Vagina (tissue), 2 donors: ENCODE measurements at places on chromosomes 5 and 9.

- no peak for DNase-seq
Measured at GRCh38 chr9:13484186-13484585, 204.7 kb upstream of the MPDZ start.

DNA sequence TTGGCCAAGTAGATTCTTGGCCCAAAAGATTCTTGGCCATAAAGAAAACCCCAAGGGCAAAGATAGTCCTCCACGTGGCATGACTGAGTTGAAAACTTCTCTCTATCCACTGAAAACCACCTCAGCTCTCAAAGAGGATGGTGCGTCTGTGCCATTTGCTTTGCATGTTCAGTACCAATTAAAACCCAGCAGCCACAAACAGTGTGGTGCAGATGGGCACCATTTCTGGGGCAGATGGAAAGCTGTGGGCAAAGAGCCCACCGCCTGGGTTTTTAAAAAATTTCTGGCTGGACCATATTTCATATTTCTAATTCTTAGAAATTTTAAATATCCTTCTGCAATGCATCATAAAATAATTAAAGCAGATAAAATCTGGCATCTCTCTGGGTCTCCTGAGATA lies 84.5 kb upstream of the PUM3 start:
- no peak for DNase-seq

DNA sequence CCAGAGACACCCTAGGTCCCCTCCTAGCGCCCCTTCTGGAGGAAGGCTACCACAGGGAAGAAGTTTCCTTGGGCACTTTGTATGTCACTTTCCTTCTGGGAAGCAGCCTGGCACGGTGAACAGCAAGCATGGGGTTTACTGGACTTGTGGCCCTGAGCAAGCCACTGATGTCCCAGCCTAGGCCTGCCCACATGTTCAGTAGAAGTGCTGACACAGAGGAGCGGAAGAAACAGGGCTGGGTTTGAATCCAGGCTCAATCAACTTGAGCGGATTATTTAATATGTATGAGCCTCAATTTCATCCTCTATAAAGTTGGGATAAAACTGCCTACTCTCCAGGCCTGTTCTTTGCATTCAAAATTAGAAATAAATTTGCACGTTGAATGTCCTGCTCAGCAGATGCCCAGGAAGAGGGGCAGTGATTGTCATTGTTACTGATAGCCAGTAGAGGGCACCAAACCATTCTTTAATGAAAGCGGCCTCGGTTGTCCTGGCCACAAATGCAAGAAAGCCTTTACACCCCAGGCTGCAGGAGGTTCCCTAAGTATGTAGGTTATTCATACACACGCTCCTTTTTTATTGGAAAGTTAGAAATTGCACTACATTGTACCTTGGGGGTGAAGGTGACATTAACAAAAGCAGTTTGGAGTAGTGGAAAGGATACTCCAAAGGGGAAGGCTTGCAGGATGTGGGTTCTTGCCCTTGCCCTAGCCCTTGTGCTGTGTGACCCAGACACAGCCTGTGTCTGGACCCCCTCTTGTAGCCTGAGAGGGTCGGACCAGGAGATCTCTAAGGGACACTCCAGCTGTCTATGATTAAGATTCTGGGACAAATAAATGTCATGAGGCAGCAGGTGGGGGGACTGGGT lies 13.4 kb upstream of the XPA start:
- no peak for DNase-seq

DNA sequence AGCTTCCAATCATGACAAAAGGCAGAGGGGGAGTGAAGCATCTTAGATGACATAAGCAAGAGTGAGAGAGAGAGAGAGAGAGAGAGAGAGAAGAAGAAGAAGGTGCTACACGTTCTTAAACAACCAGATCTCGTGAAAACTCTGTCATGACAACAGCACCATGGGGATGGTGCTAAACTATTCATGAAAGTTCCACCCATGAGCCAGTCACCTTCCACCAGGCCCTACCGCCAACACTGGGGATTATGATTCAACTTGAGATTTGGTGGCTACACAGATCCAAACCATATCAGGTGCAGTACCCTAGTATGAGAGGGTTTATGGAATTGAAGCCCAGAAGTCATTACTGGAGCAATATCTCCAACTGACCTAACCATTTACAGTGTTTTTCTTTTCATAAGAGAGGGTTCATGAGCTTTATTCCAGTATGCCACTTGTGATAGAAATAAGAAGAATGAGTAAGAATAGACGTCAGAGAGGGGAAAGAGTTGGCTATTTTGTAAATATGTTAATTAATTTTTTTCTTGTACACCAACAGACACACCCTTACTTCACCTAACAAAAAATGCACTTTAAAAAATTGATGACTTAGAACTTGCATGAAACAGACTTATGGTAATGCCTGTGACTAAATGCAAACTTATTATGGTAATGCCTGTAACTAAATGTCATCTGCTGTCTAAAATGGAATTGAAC lies 680.4 kb upstream of the ITGA1 start:
- DNase-seq: no peak

- DNase-seq: no peak
Measured at GRCh38 chr5:172466062-172466461, 11.7 kb upstream of the SH3PXD2B start.

- DNase-seq: peak; percentile 44
Measured at GRCh38 chr5:2017540-2018389, 135.0 kb upstream of the IRX4 start.

DNA sequence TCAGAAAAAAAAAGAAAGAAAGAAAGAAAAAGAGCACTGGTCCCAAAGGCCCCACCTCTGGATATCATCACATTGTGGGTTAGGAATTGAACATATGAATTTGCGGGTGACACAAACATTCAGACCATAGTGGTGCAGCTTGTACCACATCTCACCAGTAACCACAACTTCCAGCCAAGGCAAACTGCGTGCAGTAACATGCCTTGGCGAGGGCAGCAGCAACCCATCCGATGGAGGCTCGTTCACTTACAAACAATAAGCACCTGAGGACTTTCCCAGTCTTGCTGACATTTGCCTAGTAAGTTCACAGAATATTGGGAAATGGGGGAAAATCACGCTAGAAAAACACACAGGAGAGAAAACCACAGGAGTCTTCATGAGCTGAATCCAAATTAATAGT lies 508.1 kb downstream of the ZNF608 start:
- DNase-seq: no peak

DNA sequence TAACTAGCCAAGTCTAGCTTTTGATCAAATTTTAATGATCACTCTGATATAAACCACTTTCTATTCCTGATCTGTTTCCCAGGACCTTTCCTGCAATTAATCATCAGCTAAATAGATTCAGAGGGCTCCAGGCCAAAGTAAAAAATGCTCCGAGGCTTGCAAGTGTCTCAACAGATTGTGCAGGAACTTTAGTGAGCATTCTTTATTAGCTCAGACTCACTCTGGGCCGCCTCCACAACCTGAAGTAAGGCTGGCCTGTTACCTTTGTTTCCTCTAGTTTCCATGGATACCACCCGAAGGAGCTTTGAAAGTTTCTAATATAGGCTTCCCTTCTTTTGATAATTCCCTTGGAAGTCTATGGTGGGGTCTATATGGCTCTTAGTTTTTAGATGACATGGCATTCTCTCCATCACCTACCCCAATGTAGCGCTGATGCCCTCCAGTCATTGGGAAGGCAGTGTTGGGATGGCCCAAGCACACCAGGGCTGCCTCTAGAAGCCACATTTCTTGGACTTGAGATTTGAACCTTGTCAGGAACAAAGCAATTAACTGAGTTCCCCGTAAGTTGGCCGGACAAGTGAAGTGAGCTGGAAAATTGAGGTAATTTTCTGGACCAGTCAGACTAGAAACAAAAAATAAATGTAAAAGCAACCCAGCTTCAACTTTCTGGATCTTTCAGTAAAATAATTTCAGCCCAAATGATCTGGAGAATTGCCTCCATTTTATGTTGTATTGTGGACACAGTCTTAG lies 97.6 kb upstream of the LHFPL2 start:
- DNase-seq: no peak

DNA sequence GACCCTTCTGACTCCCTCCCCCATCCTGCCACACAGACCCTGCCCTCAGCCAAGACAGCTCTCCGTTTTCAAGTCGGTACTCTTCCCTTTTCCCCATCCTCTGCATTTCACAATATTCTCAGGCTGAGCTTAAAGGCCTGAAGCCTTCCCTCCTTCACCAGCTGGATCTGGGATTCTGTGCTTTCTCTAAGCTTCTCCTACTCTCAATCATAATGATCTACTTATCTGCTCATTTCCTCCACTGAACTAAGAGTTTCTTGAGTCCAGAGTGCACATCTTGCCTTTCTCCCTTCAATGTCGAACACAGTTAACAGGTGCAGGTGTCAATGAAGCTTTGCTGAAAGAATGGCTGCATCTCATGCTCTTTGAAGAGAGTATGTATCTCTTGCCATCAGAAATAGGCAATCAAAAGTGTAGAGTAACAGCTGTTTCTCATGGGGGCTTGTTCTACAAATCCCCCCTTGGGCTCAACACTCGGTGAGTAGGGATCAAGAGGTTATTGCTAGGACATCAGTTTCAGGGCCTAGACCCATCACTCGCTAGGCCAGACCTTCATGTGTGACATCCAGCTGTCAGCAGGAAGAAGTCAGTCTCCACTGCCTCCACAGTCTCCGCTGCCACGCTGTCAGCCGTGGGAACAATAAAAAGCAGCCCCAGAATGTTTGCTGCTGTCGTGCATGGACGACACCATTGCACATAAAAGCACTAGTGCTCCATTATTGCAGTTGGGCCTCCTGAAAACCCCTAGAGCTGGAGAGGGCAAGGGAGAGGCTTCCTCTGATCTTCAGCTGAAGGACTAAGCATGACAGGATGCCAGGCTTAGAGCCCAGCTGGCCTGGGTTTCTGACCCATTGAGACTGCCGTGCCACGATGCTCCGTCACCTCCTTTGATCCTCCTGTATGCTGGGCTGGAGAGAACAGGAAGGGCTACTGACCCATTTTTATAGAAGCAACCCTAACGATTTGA lies 23.7 kb downstream of the TRAF1 start:
- DNase-seq: no peak

GRCh38 chr9:106387965-106388364 lies 475.0 kb upstream of the ZNF462 start:
- no peak for DNase-seq

DNA sequence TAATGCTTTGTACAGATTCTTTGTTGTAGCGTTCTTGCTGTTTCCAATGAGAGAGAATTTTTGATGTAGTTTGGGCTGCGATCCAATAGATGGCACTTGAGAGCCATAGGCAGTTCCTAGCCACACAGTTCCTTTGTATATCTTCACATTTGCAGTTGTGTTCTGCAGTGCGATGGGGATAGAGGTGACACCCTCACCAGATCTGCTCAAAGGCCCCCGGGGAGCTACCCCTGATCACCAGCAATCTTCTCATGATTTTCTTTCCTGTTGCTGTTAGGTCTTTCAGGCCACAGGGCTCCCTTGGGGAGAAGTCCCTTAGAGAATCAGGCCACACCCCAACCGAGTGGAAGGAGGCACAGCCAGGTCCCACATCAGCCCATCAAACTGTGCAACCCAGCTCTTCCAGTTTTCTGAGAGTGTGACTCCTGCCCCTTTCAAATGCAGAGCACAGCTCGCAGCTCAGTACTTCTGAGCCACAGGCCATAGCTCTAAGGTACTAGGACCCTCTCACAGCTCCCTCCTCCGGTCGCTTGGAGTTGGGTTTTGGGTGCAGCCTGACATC lies 353.7 kb downstream of the SLCO4C1 start:
- DNase-seq: no peak

GRCh38 chr5:43416803-43417394 lies 4.7 kb upstream of the CCL28 start:
- no peak for DNase-seq

DNA sequence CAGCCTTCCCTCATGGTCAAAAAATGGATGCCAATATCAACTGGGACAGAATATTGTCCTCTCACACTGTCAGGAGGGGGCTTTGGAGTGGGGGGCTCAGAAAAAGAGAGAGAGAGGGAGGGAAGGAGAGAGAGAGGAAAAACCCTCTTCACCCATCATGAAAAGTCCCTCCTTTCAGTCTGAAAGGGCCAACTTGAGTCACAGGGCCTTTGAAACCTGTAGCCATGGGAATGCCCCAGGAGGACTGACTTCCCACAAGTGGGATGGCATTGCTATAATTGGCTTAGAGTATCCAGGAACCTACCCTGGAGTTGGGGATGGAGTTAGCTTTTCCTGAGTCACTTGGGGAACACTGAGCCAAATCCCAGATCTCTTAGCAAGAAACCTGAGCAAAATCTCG lies 41.2 kb downstream of the DNAJC21 start:
- no peak for DNase-seq

- DNase-seq: no peak
Measured at GRCh38 chr9:80871596-80871995, 817.8 kb downstream of the TLE1 start.

DNA sequence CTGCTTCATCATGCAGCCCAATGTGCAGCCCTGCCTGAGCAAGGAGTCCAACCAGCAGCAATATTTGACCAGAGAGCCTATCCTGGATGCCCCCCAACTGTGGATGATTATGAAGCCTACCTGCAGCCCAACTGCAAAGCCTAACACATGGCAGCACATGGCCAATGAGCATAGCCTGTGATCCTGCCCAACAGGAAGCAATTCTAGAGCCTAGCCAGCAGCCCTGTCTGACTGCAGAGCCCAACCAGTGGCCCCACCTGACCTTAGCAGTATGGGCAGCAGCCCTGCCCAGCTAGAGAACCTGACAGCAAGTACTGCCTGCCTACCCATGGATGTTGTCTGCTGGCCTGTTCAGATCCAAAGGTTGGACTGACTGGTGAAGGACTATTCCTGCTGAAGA lies 97.3 kb upstream of the SH3GL2 start:
- no peak for DNase-seq

DNA sequence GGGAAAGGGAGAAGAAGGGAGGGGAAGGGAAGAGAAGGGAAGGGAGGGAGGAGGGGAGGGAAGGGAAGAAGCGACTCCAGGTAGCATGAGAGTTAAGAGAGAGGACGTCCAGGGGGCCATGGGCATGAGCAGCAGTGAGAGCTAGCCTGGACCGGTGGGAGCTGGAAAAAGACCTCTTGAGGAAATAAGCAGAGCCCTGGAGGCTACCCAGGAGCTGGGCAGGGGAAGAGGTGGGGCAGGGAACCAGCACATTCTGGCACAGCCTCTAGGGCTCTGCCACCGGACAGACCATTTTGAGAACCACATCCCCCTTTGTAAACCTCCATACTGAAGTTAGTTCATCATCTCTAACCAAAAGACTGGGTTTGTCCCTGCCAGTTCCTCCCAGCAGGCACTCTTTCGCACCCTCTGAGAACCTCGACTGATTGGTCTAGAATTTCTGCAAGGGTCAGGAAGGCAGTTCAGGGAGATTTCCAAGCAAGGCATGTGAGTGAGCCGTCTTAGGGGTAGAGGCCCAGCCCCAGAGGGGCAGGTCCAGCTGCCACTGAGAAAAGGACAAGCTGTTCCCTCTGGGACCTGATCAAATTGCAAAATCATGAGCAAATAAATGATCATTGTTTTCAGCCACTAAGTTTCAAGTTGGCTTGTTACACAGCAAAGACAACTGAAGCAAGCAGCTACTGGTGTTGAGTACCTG lies 11.6 kb downstream of the NAIF1 start:
- DNase-seq: no peak

DNA sequence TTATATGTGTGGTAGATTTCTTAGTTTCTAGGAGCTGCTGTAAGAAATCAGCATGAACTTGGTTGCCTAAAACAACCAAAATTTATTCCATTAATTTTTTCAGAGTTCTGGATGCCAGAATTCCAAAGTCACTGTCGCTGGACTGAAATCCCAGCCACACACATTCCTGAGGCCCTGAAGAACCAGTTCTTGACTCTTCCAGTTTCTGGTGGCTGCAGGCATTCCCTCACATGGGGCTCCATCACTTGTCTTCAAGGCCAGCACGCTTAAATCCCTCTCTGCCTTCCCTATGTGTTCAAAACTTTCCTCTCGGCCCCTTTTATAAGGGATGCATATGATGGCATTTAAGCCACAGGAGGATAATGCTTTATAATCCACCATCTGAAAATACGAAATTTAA lies 1237.5 kb upstream of the CDH9 start:
- no peak for DNase-seq

- no peak for DNase-seq
Measured at GRCh38 chr5:80998590-80998979, 38.4 kb downstream of the RASGRF2 start.
